ENCODE measurements at places on chromosomes 1 and 21.

- no peak for DNase-seq
These were observed 229.1 kb downstream of the S1PR1 start for GRCh38 chr1:101465941-101466340.

GRCh38 chr1:11652203-11652780, 1.9 kb downstream of the FBXO2 start:
- DNase-seq = no peak

DNA sequence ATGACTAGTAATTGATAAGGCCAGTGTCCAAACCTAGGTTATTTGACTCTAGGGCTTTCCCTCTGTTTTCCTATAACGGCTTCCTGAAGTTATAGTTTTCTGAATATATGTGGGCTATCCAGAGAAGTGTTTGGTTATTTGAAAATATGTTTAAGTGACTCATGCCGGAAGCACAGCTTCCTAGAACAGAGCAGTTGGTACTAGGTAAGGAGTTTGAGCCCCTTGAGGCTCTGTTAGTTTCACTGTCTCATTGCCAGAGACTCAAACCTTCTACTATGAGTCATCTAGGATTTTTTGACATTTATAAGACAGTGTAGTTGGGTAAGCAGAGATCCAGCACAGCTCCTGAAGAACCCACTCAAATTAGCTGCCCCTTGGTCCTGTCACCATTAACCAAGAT, 27.1 kb upstream of the LEPR start:
- no peak for DNase-seq

GRCh38 chr1:155809088-155809487, 47.9 kb downstream of the GON4L start:
- no peak for DNase-seq

GRCh38 chr1:183379951-183380350, 38.2 kb downstream of the NMNAT2 start:
- DNase-seq = no peak

DNA sequence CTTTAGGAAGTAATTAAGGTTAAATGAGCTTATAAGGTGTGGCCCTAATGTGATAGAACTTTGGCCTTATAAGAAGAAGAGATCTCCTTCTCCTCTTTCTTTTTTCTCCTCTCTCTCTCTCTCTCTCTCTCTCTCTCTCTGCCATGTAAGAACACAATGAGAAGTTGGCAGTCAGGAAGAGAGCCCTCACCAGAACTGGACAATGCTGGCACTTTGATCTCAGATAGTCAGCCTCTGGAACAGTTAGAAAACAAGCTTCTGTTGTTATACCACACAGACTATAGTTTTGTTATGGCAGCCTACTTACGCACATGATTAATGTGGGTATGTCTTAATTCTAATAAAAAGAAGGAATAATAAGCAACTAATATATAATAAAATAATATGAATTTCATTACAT, 444.2 kb upstream of the LRRC7 start:
- DNase-seq = no peak

DNA sequence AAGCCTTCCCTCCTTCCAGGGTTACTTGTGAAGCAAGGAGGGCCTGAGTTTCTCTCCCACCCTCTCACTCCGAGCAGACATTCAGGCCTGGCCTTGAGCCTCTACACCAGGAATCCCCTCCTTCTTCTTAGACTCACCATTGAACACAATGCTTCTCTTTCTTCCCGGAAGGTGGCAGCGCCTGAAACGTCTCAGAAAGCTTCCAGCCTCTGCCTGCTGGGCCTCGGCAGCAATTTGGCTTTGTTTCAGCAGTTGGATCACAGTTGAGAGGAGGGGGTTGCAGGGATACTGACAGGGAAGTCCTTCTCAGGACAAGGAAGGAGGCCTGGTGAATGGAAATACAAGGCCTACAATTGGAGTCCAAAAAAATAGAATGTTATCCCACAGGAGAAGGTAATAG, 6.3 kb downstream of the CLDN8 start:
- DNase-seq = no peak

GRCh38 chr1:225467193-225468020, 39.6 kb upstream of the LBR start:
- peak; percentile 62 for DNase-seq

DNA sequence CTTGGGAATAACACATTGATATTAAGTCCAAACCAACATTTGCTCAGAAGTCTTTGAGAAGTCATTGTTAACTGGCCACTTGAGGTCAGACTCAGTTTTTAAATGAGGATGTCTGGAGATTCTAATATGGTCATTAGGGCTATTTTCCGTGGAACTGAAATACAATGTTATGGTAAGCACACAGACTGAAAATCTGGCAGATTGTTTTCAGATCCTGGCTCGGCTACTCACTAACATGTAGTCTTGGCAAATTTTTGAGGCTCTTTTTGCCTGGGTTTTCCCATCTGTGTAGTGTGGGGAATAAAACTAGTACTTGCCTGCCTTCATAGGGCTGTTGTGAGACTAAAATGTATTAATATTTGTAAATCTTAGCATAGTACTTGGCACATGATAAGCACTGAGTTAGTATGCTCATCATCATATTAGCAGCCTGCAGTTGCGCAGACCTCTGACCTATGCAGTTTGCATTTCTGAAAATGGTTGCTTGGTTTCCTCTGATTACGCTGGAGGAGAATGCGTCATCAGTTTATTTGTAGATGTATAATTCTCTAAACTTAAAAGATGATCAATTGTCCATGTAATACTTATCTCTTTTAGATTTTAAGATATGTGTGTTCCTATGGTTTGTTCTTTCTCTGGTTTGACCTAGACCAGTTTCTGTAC, 100.8 kb downstream of the C1orf21 start:
- DNase-seq = no peak

GRCh38 chr1:10338047-10338446, 60.8 kb upstream of the PGD start:
- DNase-seq = peak; percentile 12

DNA sequence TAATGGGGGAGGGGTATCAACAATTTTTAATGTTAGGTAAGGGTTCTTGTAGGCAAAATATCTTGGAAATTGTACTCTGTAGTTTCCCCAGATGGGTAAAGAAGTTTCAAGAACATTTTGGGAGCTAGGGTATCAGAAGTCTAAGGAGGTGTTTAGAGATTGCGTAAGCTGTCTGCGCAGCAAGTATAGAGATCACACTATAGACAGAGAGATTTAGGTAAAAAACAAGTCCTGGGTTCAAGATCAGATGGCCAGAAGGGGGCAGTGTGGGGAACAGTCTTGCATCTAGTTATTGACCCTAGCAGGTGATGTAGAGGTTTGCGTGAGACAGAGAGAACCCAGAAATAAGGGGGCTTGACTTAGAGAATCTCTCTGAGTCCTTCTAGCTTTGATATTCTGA, 80.8 kb downstream of the S1PR1 start:
- no peak for DNase-seq

Measured in activated T-cell treated with anti-CD3 and anti-CD28 coated beads for 1 hour (primary cell).